ENCODE measurements at places on chromosomes 16 and 17. TPM values are rescaled to one million over a fixed set of nuclear protein-coding genes. Genes with fewer than 3 reads are reported as not detected.

CCDC154 gene
- 0.30 TPM for total RNA-seq

VPS25 gene
- 54.6 TPM for total RNA-seq

CBFA2T3 gene
- total RNA-seq = 4.1 TPM

ZP2 gene
- total RNA-seq = not detected

IGF2BP1 gene
- total RNA-seq = 1.3 TPM

KRT36 gene
- total RNA-seq = not detected

MFSD11 gene
- 32.2 TPM for total RNA-seq

WNT9B gene
- not detected for total RNA-seq

AANAT gene
- total RNA-seq = not detected

CMTM2 gene
- total RNA-seq = 4.0 TPM

OTOP3 gene
- total RNA-seq = not detected

TBC1D3I gene
- total RNA-seq = not detected

PHF12 gene
- 42.9 TPM for total RNA-seq

PROCA1 gene
- 1.2 TPM for total RNA-seq

TMEM88 gene
- total RNA-seq = 14.0 TPM

DOC2A gene
- total RNA-seq = 1.2 TPM

ZSCAN10 gene
- 1.0 TPM for total RNA-seq

WSCD1 gene
- total RNA-seq = 3.7 TPM

TBC1D3K gene
- total RNA-seq = not detected

STAC2 gene
- 0.30 TPM for total RNA-seq

MYH2 gene
- total RNA-seq = not detected

SNAI3 gene
- not detected for total RNA-seq

SLFN14 gene
- 0.67 TPM for total RNA-seq

SRCAP gene
- 38.3 TPM for total RNA-seq

ZFP3 gene
- total RNA-seq = 5.2 TPM

RNF166 gene
- 69.6 TPM for total RNA-seq

DPEP3 gene
- total RNA-seq = 0.20 TPM

PRSS33 gene
- total RNA-seq = not detected

HOXB5 gene
- 2.3 TPM for total RNA-seq

FNDC8 gene
- not detected for total RNA-seq

NMT1 gene
- 132 TPM for total RNA-seq

ANKS4B gene
- not detected for total RNA-seq

DNAI2 gene
- 3.1 TPM for total RNA-seq

KRT24 gene
- total RNA-seq = not detected

SLC5A10 gene
- total RNA-seq = not detected

KRTAP9-3 gene
- total RNA-seq = not detected

LLGL1 gene
- 9.8 TPM for total RNA-seq

ZNF385C gene
- total RNA-seq = 0.54 TPM

YPEL2 gene
- total RNA-seq = 36.4 TPM

ZNF213 gene
- 11.6 TPM for total RNA-seq

FOXL1 gene
- 0.22 TPM for total RNA-seq

TEX14 gene
- total RNA-seq = 0.22 TPM

MED13 gene
- total RNA-seq = 62.6 TPM

SBK1 gene
- 1.1 TPM for total RNA-seq

TNFAIP1 gene
- 50.6 TPM for total RNA-seq

ARHGAP23 gene
- total RNA-seq = 74.4 TPM

KCNH4 gene
- total RNA-seq = not detected

PTX4 gene
- not detected for total RNA-seq

CYTH1 gene
- total RNA-seq = 119 TPM

IL17C gene
- not detected for total RNA-seq

KRT15 gene
- total RNA-seq = 11.6 TPM

SLC4A1 gene
- total RNA-seq = 1.0 TPM

DYNLL2 gene
- 33.5 TPM for total RNA-seq
